ENCODE measurements at places on chromosomes 16 and 17. TPM values are rescaled to one million over a fixed set of nuclear protein-coding genes. Genes with fewer than 3 reads are reported as not detected.

MYO1C gene
- total RNA-seq: 28.7 TPM

MSRB1 gene
- 26.9 TPM for total RNA-seq

GOT2 gene
- 77.2 TPM for total RNA-seq

KCNJ2 gene
- 0.62 TPM for total RNA-seq

KRT24 gene
- total RNA-seq: not detected

KRT32 gene
- total RNA-seq: not detected

DNA sequence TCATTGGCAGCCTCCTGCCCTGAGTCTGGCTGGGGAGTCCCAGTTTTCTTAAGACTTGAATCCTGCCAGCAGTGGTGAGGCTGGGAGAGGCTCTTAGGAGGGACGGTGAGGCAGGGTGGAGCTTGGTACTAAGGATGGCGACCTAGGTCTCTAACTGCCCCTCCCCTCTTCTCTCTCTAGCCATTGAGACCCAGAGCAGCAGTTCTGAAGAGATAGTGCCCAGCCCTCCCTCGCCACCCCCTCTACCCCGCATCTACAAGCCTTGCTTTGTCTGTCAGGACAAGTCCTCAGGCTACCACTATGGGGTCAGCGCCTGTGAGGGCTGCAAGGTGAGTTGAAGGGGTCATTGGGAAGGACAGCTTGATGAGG, 16.4 kb downstream of the GJD3 start:
- DNase-seq: no peak

DNA sequence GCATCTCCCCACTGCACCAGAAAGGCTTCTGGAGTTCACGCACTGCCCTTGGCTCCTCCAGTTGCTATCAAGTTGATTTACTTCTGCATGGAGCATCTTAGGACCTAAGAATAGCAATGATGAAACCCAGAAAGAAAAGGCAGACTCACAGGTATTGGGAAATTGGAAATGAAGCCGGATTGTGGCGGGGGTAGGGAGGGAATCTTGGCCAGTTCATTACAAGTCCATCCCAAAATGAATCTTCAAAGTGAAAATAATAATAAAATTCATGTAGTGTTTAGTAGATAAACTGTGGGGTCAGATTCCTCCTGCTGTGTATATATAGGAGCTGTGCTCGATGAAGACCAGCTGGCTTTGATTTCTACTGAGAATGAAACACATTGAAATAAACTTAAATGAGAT, 33.7 kb downstream of the TEKT3 start:
- DNase-seq: no peak

DNA sequence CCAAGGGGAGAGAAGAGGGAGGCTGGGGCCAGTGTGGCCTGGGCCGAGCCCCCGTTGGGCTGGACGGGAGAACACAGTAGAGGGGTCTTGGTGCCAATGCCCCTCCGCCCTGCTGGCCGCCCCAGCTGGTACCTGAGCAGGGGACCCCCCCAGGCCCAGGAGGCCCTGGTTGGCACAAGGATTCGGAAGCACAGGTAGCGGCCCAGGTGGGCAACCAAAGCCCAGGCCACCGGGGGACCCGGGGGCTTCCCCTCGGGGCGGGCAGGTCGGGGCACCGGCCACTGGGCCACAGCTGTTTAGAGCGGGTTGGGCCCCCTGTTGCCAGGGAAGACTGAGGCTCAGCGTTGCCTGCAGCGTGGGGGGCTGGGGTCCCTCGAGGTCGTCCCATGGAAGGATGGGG, 28.2 kb upstream of the C1QTNF8 start:
- no peak for DNase-seq

DNA sequence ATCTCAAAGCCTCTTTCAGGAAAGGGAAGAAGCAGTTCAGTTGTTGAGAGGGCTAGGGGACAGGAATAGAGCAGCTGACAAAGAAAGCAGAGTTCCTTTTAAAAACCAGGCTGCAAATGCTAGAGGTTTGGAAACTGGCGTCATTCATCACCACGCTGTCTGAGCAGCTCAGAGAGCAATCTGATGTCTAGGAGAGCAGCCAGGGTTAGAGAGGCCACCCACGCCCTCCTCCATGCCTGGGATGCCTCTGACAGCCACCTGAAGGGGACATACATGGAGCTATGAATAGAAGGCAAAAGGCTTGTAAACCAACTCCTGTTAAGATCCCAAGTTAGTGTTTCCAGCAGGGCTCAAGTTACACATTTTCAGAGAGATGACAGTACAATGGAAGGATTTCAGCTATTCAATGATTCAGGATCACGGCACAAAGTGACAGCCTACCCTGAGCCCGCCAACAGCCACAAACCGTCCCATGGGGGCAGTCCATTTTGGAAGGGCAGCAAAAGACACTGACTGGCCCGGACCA, 12.4 kb downstream of the RAB5C start:
- peak; percentile 48 for DNase-seq

- no peak for DNase-seq
Measured at GRCh38 chr16:29198731-29199521, 207.6 kb downstream of the NPIPB11 start.

DNA sequence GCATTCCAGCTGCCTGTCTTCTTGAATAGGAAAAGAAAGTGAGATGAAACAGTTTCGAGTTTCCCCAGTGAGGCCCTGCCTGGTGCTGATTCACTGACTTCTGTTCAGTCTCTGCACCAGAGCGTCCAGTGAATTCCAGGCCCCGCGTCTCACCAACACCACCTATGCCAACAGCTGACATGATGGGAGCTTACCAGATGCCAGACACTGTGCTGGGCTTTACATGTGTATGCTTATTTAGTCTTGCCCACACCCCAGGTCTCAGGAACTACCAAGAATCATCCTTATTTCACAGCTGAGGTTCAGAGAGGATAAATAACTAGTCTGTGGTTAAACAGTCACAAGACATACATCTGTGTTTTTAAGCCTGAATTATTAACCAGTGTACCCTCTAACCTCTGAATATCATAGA, 29.1 kb upstream of the IRX6 start:
- peak; percentile 22 for DNase-seq

GRCh38 chr17:8629371-8630226, 926 bp downstream of the MYH10 start:
- peak; percentile 67 for DNase-seq

DNA sequence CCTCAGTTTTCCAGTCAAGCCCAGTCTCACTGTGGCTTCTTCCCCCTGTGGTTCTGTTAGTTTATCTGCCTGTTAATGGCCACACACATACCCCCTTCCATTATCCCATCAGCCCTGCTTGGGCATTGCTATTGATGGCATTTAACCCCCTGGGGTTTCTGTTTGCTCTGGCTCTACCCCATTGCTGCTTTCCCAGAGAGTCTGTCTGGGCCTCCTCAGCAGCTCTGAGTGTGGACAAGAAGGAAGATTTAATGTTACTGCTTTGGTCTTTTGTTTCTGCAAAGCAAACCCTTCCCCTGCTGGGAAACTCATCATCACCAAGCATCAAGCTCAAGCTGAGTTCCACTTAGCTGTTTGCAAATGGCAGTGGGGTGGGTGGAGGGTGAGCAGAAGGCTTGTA, 162.7 kb downstream of the CCT6B start:
- DNase-seq: peak; percentile 67

DNA sequence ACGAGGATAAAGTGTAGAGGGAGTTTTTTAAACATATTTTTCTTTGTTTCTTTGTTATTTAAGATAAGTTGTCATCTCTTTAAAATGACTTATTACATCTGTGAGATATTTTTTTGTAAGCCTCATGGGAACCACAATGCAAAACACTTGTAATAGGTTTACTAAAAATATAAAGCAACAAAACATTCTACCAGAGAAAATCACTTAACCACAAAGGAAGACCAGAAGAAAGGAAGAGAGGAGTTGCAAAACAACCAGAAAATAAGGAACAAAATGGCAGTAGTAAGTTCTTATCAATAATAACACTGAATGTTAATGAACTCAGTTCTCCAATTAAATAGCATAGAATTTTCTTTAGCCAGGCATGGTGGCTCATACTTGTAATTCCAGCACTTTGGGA, 22.9 kb downstream of the DHRS7B start:
- DNase-seq: no peak

GRCh38 chr16:85004587-85005205, 6.6 kb downstream of the ZDHHC7 start:
- DNase-seq: no peak

- DNase-seq: no peak
Measured at GRCh38 chr16:27771201-27771910, 221.4 kb downstream of the KATNIP start.

- DNase-seq: no peak
Measured at GRCh38 chr17:72877348-72877747, 215.1 kb downstream of the SLC39A11 start.

DNA sequence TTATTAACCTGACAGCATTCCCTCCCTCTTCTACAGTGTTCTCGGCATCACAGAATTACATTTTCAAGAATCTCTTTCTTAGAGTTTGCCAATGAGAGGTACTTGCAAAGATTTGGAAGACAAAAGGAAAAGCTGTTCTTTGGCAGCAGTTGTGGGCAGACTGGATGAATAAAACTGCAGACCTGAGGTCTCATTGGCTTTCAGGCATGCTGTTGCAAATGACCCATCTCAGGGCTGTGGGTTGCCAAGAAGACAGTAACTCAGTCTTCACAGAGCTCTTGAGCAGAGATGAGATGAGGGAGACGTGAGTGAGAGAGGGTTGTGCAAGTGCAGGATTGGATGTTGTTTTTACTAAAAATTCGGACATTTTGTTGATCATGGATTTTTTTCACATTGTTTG, 11.3 kb upstream of the USP31 start:
- DNase-seq: no peak

- peak; percentile 89 for DNase-seq
Measured at GRCh38 chr17:17354560-17355349, 51.6 kb downstream of the NT5M start.

- DNase-seq: no peak
Measured at GRCh38 chr16:80997139-80997798, 9.4 kb downstream of the CMC2 start.

Measured in neural progenitor cell (in vitro differentiated cells).